ENCODE measurements at places on chromosomes 12 and 14.
A peak's percentile ranks its signal among the peaks of the same experiment; 100 is the strongest.

DNA sequence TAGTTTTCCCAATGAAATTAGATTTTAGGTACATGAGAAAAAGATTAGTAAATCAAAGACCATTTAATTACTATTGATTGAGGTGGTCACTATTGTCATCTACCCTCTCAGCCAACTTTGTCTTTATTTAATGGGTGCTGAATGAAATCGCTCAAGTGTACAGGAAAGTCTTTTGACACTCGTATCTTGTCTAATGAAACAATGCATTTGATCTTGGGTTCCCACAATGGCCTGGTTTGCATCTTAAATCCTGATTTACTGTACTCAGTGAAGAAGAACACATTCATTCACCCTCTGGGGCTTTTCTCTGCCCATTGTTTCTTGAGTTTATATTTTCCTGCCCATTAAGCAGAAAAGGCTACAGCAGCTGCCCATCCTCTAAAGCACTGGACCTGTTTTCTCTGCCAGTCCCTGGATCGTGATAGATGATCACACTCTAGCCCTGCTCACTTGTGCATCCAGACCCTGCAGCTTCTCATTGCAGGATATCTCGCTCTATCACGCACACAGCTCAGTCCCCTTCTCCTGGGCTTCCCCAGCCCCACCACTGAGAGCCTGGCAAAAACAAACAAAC lies 1369.3 kb downstream of the AACS start:
- no peak for DNase-seq

DNA sequence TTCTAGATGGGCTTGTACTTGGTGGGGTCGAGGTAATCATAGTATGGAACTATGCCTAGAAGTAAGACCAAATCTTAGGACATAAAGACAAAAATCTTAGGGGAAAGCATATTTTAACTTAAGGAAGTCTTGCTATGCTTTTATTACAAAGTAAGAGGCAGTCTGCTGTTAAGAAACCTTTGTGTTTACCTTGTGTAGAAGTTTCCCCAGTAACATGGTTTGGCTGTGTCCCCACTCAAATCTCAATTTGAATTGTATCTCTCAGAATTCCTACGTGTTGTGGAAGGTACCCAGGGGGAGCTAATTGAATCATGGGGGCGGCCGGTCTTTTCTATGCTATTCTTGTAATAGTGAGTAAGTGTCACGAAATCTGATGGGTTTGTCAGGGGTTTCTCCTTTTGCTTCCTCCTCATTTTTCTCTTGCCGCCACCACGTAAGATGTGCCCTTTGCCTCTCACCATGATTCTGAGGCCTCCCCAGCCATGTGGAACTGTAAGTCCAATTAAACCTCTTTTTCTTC lies 162.5 kb upstream of the ABCD2 start:
- DNase-seq: no peak

DNA sequence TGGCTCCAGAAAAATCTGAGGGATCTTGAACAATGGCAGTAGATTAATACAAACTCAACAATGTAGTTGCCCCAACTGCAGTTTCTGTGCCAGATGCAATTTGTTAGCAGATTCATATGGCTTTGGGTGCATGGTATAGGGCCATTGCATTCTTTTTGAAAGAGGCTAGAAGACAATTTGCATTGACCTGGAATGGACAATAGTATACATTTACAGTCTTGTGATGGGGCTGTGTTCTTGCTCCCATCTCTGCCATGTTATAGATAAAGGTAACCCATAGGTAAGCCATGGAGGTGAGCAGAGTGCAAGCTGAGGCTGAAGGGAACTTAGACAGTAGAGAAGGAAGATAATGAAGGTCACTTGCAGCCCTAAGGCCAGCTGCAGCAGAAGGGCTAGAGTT lies 50.1 kb upstream of the DIO3 start:
- DNase-seq: no peak

GRCh38 chr14:101790232-101790631 lies 28.7 kb downstream of the PPP2R5C start:
- no peak for DNase-seq

GRCh38 chr12:117068492-117068891 lies 30.7 kb downstream of the TESC start:
- no peak for DNase-seq

DNA sequence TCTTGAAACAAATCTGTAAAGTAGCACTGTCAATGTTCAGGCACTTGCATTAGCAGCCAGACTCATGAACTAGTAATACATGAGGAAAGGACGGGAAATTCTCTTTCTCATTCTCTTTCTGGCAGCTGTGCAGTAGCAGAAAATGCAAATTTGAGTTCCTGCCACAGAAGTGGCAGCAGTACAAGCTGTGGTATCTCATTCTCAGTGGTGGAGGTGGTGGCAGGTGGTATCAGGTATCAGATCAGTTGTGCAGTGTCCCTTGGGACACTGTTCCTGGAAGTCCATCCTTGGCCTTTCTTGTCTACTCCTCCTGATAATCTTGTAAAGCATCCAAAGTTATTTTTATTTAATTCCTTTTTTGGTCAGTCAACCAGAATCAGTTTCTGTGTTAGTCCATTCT lies 103.0 kb downstream of the C12orf42 start:
- no peak for DNase-seq

- no peak for DNase-seq
Observed at GRCh38 chr14:68556253-68556652, 236.6 kb downstream of the ZFP36L1 start.

GRCh38 chr12:1834186-1834925 lies 14.0 kb downstream of the LRTM2 start:
- no peak for DNase-seq

- no peak for DNase-seq
Observed at GRCh38 chr12:123120452-123121166, 30.3 kb downstream of the PITPNM2 start.

GRCh38 chr12:108307006-108307405 lies 32.1 kb downstream of the CMKLR1 start:
- DNase-seq: peak; percentile 59

DNA sequence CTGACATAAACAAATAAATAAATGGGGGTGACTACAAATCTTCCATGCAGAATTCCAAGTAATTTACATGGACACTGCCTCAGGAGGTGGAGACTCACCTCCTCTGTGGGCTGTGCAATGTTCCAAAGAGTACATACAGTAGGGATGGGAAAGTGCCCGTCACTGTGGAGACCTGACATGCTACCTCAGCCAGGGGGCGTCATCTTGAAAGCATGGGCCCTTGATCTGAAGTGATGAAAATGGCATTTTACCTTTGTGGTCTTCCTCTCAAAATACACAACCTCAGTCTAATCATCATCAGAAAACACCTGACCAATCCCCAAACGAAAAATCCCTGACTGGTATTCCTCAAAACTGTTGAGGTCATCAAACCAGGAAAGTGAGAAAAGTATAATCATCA lies 48.4 kb downstream of the ANAPC7 start:
- DNase-seq: no peak

DNA sequence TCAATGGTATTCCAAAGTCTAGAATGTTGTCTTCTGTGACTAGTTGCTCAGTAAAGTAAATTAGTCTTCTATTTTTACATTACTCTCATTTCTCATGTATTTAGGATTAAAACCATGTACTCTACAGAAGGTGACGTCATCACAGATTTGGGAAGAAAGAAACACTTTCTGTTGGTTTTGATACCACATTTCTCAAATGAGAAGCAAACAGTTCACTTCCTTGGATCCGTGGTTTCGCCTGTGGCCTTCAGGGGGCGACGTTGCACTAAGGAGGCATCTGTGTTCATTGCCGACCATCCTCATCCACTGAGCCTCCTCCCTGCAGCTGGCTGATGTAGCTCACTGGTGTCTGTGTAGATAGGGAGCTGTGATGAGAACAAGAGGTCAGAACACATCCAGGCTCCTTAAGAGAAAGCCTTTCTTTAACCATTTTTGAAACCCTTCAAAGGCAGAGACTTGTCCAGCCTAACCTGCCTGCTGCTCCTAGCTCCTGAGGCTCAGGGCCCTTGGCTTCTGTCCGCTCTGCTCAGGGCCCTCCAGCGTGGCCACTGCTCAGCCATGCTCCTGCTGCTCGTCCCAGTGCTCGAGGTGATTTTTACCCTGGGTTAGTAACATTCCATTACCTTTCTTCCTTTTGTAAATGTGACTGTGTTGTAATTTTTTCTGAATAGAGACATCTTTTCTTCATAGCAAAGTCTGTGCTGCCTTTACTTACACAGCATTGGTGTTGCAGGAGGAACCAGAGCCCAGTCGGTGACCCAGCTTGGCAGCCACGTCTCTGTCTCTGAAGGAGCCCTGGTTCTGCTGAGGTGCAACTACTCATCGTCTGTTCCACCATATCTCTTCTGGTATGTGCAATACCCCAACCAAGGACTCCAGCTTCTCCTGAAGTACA lies 220.6 kb upstream of the OR4E1 start:
- DNase-seq: no peak
